ENCODE measurements at places on chromosomes 12 and 14.

- no peaks in the 10 kb centered on the region for H3K27me3 ChIP-seq
- peaks cover 34% of the 10 kb centered on the region for H3K4me1 ChIP-seq
- no peak overlapping the region for H3K4me3 ChIP-seq
- DNase-seq, result no peak
- H3K36me3 ChIP-seq, result peaks cover 25% of the 10 kb centered on the region
- H3K27ac ChIP-seq, result no peak overlapping the region
Measured at GRCh38 chr12:120901818-120902217, 2.3 kb downstream of the SPPL3 start.

- H3K36me3 ChIP-seq, result no peaks in the 10 kb centered on the region
- no peaks in the 10 kb centered on the region for H3K4me1 ChIP-seq
- no peak overlapping the region for H3K4me3 ChIP-seq
- DNase-seq, result no peak
Measured at GRCh38 chr12:50609292-50609874, 104.6 kb downstream of the DIP2B start.

DNA sequence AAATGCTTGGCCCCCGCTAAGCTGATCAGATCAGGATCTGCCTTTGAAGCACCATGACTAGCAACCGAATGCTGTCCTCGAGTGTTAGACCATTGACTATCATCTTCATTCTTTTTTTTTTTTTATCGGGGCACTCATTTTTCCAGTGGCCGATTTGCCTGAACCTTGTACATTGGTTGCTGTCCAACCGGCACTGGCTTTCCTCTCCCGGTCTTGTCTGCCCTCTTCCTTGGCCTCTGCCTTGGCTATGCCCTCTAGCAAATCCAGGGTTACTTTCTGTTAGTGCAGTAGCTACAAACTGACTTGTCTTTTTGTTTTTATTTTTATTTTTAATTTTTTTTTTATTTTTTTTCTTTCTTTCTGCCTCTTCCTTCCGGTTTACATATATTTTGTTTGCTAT, 102.3 kb downstream of the ALG10 start:
- no peak overlapping the region for H3K27ac ChIP-seq
- peaks cover 10% of the 10 kb centered on the region for H3K4me1 ChIP-seq
- no peak overlapping the region for H3K4me3 ChIP-seq
- H3K36me3 ChIP-seq, result no peaks in the 10 kb centered on the region

DNA sequence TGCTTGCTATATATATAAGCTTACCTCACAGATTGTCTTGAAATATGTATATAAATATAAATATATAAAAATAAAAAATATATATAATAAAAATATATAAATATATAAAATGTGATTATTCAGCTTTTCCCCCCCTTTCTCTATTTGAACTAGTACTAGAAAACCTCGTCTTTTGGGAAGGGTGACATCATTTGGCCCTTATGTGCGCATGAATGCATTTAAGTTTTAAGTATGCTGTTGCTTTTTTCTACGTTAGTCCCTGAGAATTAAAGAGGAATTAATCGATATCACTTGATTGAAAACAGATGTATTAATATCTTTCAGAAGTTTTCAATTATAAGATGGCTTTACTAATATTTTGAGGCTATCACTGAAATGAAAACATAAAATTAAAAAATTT, 69.9 kb downstream of the RAD51B start:
- no peak overlapping the region for H3K27ac ChIP-seq
- H3K4me1 ChIP-seq, result peaks cover 1% of the 10 kb centered on the region
- no peaks in the 10 kb centered on the region for H3K27me3 ChIP-seq
- no peak overlapping the region for H3K4me3 ChIP-seq
- DNase-seq, result no peak

- H3K36me3 ChIP-seq, result peaks cover 16% of the 10 kb centered on the region
- H3K4me1 ChIP-seq, result no peaks in the 10 kb centered on the region
- DNase-seq, result no peak
- no peak overlapping the region for H3K4me3 ChIP-seq
- no peaks in the 10 kb centered on the region for H3K27me3 ChIP-seq
Measured at GRCh38 chr14:56617084-56617483, 37.5 kb downstream of the TMEM260 start.

DNA sequence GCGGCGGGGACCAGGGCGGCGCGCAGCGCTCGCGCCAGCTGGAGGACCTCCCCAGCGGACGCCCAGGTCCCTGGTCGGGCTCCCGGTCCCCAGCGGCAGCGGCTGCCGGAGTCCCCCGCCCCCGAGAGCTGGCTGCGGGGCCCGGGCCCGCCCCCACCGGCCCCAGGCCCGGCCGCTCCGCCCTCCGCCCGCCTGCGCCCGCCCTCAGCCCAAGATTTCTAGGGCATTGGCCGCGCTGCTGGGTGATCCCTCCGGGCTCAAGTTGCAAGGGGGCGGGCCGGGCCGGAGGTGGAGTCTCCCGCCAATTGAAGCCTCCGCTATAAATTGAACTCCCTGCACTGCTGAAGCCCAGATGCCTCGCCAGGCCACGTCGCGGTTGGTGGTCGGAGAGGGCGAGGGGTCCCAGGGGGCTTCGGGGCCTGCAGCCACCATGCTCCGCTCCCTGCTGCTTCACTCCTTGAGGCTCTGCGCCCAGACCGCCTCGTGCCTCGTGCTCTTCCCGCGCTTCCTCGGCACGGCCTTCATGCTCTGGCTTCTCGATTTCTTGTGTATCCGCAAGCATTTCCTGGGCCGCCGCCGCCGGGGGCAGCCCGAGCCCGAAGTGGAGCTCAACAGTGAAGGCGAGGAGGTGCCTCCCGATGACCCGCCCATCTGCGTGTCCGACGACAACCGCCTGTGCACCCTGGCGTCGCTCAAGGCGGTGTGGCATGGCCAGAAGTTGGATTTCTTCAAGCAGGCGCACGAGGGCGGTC, at the start of gene DIO3:
Gene DIO3, plus strand, starts transcription at position 351 of the 752 bp plus-strand sequence.
- H3K36me3 ChIP-seq, result peaks cover 21% of the 10 kb centered on the region
- no peak within 1 kb of the TSS for H3K4me3 ChIP-seq
- DNase-seq, result no peak
- peaks cover 2% of the 10 kb centered on the region for H3K4me1 ChIP-seq
- H3K27ac ChIP-seq, result no peak within 1 kb of the TSS

DNA sequence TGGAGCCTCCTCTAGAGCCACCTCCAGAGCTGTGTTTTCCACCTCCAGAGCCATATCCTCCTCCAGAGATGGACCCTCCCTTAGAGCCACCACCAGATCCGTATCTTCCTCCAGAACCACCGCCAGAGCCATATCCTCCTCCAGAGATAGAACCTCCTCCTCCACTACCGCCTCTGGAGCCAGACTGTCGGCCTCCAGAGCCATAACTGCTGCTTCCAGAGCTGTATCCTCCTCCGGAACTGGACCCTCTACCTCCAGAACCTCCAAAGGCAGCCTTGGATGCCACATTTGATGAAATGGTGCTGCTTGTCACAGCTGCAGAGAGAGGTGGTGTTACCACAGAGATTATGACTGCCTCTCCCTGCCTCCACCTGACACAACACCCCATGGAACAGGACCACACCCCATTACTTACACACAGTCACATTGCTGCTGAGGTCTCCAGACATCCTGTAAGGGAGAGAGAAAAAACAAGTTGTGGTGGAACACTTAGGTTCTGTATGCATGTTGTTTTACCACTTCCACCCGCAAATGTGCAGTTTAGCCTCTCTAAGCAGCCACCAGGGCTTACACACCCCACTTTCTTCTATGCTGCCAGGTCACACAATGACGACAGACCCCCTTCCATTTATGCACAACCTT, 6.8 kb downstream of the KRT2 start:
- peak; percentile 76 for DNase-seq
- peaks cover 16% of the 10 kb centered on the region for H3K27me3 ChIP-seq
- H3K4me3 ChIP-seq, result peak overlapping the region; percentile 9
- peaks cover 57% of the 10 kb centered on the region for H3K4me1 ChIP-seq
- H3K27ac ChIP-seq, result peak overlapping the region; percentile 99
- peaks cover 10% of the 10 kb centered on the region for H3K36me3 ChIP-seq

GRCh38 chr14:56189307-56189706, 71.1 kb downstream of the PELI2 start:
- no peaks in the 10 kb centered on the region for H3K27me3 ChIP-seq
- H3K4me3 ChIP-seq, result no peak overlapping the region
- H3K27ac ChIP-seq, result no peak overlapping the region
- no peak for DNase-seq

- H3K27me3 ChIP-seq, result no peaks in the 10 kb centered on the region
- no peak overlapping the region for H3K4me3 ChIP-seq
- DNase-seq, result no peak
- peaks cover 16% of the 10 kb centered on the region for H3K4me1 ChIP-seq
Measured at GRCh38 chr12:124385219-124385969, 90.5 kb downstream of the RFLNA start.

DNA sequence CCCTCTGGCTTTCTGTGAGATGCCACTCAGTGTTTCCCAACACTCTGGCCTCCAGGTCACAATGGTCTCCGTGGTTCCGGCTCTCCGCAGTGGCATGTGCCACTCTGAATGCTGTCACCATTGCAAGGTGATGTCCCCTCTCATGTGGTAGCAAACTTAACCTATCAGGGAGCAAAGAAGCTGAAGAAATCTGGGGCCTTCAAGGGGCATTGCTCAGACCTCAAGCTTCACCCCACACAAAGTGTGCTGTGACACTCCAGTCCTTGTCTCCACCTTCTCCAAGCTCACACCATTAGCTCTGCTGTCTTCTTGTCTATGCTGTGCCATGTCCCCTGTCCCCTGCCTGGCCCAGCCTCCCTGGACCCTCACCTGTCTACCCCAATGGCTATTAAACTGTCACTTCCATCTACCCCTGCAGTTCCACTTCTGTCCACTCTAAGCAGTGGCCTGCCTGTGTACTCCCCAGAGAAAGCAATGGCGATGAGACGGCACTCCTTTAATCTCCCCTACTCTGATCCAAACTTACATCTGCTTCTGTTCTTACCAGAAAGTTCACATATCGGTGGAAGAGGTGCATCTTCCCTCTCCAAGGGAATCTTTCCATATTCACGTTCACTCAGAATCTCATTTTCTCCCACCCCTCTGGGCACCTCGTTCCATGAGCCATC, 93.7 kb downstream of the DHRS2 start:
- no peak overlapping the region for H3K4me3 ChIP-seq
- H3K27ac ChIP-seq, result no peak overlapping the region

DNA sequence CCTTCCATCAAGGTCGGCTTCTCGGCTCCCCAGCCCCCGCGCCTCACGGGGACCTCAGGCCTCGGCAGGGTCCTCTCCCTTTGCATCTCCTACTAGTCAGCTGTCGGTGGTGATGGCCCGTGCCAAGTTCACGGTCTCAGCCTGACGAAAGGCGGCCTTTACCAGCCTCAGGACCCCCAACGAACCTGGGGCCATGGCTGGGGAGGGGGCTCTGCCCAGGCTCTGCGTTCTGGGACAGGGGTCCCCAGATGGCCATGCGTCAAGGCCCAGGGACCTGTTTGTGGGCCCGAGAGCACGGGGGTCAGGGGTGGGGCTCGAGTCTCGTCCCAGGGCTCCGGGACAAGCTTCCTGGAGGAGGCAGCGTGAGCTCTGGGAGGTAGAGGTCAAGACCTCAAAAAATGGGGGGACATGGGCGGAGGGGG, 32.8 kb upstream of the DEGS2 start:
- no peaks in the 10 kb centered on the region for H3K27me3 ChIP-seq
- no peaks in the 10 kb centered on the region for H3K36me3 ChIP-seq
- peak overlapping the region; percentile 27 for H3K4me3 ChIP-seq
- peak overlapping the region; percentile 73 for H3K27ac ChIP-seq
- H3K4me1 ChIP-seq, result peaks cover 16% of the 10 kb centered on the region

DNA sequence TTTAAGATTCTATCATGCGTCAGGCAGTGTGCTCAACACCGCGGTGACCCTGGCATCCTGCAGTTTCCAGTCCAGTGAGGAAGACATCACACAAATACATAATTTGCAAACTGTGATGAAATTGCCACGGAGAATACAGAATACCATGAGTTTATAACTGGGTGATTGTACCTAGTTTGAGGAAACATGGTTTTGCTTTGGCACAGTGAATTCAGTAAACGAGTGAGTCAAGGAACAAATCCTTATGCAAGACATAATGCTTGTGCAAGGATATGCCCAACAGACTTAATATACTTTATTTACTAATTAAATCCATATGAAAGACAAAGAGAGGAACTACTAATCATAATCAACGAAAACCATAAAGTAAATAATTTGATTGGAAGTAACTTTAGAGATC, 311.8 kb upstream of the TMTC1 start:
- no peaks in the 10 kb centered on the region for H3K36me3 ChIP-seq
- no peaks in the 10 kb centered on the region for H3K27me3 ChIP-seq
- no peak overlapping the region for H3K27ac ChIP-seq

GRCh38 chr12:110245369-110245772, 35.7 kb upstream of the ATP2A2 start:
- H3K4me1 ChIP-seq, result no peaks in the 10 kb centered on the region
- H3K27ac ChIP-seq, result no peak overlapping the region
- H3K4me3 ChIP-seq, result no peak overlapping the region
- H3K27me3 ChIP-seq, result peaks cover 6% of the 10 kb centered on the region
- DNase-seq, result peak; percentile 62

DNA sequence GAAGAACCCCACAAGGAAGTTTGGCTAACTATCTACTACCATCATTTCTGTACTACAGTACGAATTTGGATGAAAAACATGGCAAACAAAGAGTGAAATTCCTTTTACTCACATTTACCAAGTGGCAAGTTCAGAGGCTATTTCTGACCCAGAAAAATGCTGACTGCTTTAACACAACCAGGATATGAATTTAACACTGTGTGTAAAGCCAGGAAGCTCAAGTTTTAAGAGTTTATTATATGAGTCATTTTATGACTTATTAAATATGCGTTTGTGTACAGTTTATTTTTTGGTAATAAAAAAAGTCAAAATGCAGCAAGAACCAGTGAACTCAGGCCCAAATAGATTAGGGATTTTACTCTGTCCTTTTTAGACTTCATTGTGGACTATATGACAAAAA, 58.4 kb upstream of the STAC3 start:
- peaks cover 16% of the 10 kb centered on the region for H3K36me3 ChIP-seq
- no peaks in the 10 kb centered on the region for H3K27me3 ChIP-seq
- no peak for DNase-seq
- peaks cover 10% of the 10 kb centered on the region for H3K4me1 ChIP-seq
- no peak overlapping the region for H3K4me3 ChIP-seq

DNA sequence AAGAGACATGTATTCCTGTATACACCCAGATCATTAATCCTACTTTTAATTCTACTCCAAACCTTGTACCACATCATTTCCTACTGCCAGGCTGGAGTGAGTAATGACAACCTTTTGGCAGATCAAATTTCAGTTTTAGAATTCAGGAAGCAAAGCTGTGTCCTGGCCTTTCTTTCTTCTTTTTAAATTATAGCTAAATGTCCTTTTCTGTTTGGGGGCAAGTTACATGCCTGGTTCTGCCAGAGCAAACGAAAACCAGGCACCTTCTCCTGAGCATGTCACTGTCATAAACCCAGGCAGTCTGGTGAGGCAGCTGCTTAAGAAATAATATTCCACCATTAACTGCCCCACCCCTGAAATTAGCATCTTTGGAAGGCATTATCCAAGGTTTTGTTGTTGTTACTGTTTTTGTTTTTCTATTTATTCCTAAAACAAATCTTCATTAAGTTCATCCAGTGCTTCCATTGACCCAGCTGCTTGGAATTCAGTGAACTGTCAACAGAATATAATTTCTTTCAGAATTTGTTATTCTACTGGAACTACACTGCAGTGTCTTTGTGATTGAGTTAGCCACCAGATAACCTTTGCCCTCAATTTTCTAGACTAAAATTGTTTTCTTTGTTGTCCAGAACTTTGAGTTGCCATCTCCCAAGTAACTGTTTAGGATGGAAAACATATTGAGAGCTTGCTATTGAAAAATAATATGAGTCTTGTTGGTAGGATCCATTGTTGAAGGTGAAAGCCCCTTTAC, 33.2 kb downstream of the SAMD4A start:
- no peaks in the 10 kb centered on the region for H3K36me3 ChIP-seq
- H3K4me1 ChIP-seq, result no peaks in the 10 kb centered on the region
- H3K27ac ChIP-seq, result no peak overlapping the region
- no peak overlapping the region for H3K4me3 ChIP-seq
- no peak for DNase-seq

GRCh38 chr12:96587691-96588090, 98.3 kb downstream of the CFAP54 start:
- no peaks in the 10 kb centered on the region for H3K36me3 ChIP-seq
- no peaks in the 10 kb centered on the region for H3K4me1 ChIP-seq
- H3K27me3 ChIP-seq, result peaks cover 13% of the 10 kb centered on the region
- no peak overlapping the region for H3K27ac ChIP-seq
- no peak for DNase-seq
